ENCODE measurements at places on chromosomes 2 and 18. TPM values are rescaled to one million over a fixed set of nuclear protein-coding genes. Genes with fewer than 3 reads are reported as not detected.
A peak's percentile ranks its signal among the peaks of the same experiment; 100 is the strongest.

Gene KRTCAP3
- total RNA-seq: 4.2 TPM

Gene CAPG
- total RNA-seq: 31.1 TPM

Gene CRYGD
- not detected for total RNA-seq

Gene C18orf32
- 39.7 TPM for total RNA-seq

Gene HRH4
- total RNA-seq: 1.0 TPM

Gene NCKAP5
- 2.6 TPM for total RNA-seq

Gene TLK1
- 94.1 TPM for total RNA-seq

Gene RAB6C
- 1.9 TPM for total RNA-seq

- H3K27me3 ChIP-seq: no peaks in the 10 kb centered on the region
- H3K4me3 ChIP-seq: no peak overlapping the region
- no peak overlapping the region for H3K27ac ChIP-seq
- H3K4me1 ChIP-seq: no peaks in the 10 kb centered on the region
These were observed 1075.4 kb upstream of the ZEB2 start for GRCh38 chr2:145595296-145595695.

DNA sequence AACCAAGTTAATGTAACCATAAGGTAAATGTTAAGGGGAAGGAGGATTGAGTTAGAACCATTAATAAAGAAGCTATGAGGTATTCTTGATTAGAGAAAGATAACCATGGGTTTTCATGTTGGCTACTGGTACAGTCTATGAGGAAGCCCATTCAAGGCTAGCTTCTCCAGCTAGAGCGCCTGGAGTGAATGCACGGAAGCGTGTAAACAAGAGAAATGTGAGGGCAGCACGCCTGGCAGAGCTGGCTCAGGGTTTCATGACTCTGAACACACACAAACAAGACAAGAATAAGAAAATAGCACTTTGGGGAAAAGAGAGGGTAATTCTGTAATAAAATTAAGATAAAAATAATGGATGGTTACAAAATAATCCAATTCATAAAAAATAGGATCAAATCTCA, 255.3 kb downstream of the PDE11A start:
- H3K36me3 ChIP-seq: no peaks in the 10 kb centered on the region
- no peak overlapping the region for H3K27ac ChIP-seq
- H3K27me3 ChIP-seq: no peaks in the 10 kb centered on the region
- H3K4me3 ChIP-seq: no peak overlapping the region

DNA sequence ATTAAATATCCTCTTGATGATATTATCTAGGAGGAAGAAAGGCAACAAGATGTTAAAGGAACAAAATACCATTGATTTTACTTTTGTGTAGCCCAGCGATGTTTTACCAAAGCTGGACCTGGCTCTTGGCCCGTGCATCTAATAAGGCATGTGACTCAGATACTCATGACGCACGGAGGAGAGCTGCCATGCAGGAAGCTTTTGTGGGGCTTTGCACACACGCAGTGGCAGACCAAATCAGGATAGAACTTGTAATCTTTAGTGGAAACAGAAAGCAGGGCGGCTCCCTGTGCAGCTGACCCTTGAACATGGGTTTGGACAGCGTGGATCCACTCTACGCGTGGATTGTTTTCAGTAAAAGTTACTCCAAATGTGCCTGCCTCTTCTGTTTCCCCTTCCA, 190.0 kb downstream of the NAPG start:
- H3K27me3 ChIP-seq: no peaks in the 10 kb centered on the region
- no peak overlapping the region for H3K4me3 ChIP-seq
- H3K36me3 ChIP-seq: no peaks in the 10 kb centered on the region
- no peak for DNase-seq
- no peaks in the 10 kb centered on the region for H3K4me1 ChIP-seq

GRCh38 chr2:37877457-37878315, 47.4 kb upstream of the RMDN2 start:
- no peak overlapping the region for H3K4me3 ChIP-seq
- H3K36me3 ChIP-seq: no peaks in the 10 kb centered on the region
- H3K27ac ChIP-seq: no peak overlapping the region
- H3K4me1 ChIP-seq: peaks cover 4% of the 10 kb centered on the region
- no peak for DNase-seq
- H3K27me3 ChIP-seq: peaks cover 7% of the 10 kb centered on the region

GRCh38 chr2:199556527-199557285, 99.0 kb upstream of the SATB2 start:
- no peak overlapping the region for H3K4me3 ChIP-seq
- no peaks in the 10 kb centered on the region for H3K36me3 ChIP-seq
- H3K27ac ChIP-seq: no peak overlapping the region
- DNase-seq: no peak
- no peaks in the 10 kb centered on the region for H3K4me1 ChIP-seq
- H3K27me3 ChIP-seq: no peaks in the 10 kb centered on the region

- H3K27me3 ChIP-seq: no peaks in the 10 kb centered on the region
- H3K4me3 ChIP-seq: no peak overlapping the region
- DNase-seq: no peak
- no peak overlapping the region for H3K27ac ChIP-seq
- H3K36me3 ChIP-seq: no peaks in the 10 kb centered on the region
These were observed 93.8 kb upstream of the LDAH start for GRCh38 chr2:20916604-20917286.

DNA sequence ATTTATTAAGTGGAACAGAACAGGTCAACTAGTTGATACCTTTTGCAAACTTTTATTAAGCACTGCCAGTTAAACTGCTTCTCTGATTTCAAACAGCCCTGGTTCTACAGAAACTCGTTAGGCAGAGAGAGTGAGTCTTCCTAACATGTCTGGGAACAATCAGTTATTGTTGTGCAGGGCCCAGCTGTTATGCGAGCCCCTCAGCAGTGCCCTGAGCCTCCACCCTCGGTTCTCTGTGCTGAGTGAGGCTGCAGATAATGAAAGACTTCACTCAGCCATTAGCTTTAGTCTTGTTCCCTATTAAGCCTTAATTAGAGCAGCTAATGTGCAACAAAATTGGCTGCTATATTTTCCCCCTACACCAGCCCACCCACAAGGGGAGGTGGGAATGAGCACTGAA, 39.6 kb downstream of the KCTD18 start:
- H3K27ac ChIP-seq: no peak overlapping the region
- no peak for DNase-seq
- no peaks in the 10 kb centered on the region for H3K4me1 ChIP-seq
- no peak overlapping the region for H3K4me3 ChIP-seq

DNA sequence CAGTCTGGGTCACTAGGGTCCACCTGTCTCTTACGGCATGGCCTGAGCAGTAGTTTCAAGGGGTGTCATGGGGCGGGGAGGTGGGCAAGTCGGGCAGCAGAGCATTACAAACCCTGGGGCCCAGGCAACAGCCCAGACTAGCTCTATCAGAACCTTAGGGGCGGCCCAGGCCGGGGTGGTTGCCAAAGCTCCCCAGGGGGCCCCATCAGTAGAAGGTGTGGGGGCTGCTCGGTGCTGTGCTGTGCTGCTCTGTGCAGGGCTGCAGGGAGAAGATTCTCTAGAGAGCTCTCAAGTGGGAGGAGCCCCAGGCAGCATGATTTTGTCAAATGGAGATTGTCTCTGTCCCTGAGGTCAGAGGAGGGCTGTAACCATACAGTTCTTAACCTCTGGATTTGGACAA, 36.4 kb upstream of the SLC14A1 start:
- H3K4me1 ChIP-seq: peaks cover 26% of the 10 kb centered on the region
- H3K4me3 ChIP-seq: no peak overlapping the region
- DNase-seq: peak; percentile 90
- no peaks in the 10 kb centered on the region for H3K36me3 ChIP-seq
- H3K27ac ChIP-seq: peak overlapping the region; percentile 84

DNA sequence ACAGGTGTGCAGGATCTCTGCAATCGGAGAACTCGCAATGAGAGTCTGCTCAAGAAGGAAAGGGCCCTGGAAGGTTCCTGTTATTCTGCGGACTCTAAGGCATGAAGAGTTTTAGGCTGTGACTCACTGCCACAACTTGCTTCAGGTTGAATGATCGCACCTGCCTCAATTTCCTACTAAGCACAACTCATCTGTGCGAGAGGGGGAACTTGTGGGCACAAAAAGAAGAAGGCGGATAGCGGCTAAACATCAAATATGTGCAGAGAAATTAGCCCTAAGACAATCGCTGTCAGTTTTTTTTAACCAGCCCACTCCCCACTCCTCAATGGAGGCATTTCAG, 14.0 kb upstream of the CREG2 start:
- H3K4me1 ChIP-seq: peaks cover 6% of the 10 kb centered on the region
- H3K36me3 ChIP-seq: no peaks in the 10 kb centered on the region
- no peaks in the 10 kb centered on the region for H3K27me3 ChIP-seq

DNA sequence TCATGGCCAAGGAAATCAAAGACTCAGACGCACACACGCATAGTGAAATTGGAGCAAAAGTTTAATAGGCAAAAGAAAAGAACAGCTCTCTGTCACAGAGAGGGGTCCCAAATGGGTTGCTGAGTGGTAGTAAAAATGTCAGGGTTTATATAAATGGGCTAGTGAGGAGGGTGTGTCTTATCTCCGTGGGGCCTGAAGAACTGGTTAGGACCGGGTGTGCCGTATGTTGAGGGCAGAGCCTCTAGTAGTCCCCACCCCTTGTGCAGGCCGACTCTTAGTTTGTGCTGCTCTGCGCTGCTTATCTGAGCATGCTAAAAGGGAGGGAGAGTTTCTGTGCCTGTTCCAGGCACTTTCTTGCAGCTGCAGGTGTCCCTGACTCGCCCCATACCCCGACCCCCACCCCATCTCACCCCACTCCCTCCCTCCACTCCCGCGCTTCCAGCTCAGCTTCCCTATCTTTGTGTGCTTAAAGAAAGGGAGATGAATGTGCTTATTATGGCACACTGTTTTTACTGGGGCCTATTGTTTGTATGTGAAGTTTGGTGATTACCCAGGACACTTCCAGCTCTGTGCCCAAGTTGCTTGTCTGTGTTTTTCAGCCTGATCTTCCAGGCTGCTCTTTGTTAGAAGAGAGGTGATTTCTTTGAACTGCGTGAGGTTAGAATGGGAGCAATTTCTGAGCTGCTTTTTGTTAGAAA, 167.4 kb downstream of the SPAG16 start:
- no peaks in the 10 kb centered on the region for H3K27me3 ChIP-seq
- no peaks in the 10 kb centered on the region for H3K36me3 ChIP-seq
- no peak overlapping the region for H3K4me3 ChIP-seq

DNA sequence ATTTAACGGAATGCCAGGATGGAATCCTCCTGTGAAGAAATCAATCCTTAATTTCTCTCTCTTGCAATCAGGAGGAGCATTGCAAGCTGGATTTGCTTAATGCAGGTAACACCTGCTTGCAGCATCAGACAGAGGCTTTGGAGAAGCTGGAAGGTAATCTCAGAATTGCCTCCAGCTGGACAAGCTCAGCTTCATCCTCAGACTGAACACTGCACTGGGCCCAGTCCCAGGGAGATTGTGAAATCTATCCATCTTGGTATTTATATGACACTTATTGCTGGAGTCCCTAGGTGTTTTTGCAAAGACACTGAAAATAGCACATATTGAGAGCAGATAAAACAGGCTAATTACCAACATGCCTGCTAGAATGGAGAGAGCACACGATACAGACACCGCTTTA, 179.4 kb upstream of the SESTD1 start:
- no peak overlapping the region for H3K27ac ChIP-seq
- peaks cover 4% of the 10 kb centered on the region for H3K27me3 ChIP-seq
- H3K4me3 ChIP-seq: no peak overlapping the region
- DNase-seq: no peak

DNA sequence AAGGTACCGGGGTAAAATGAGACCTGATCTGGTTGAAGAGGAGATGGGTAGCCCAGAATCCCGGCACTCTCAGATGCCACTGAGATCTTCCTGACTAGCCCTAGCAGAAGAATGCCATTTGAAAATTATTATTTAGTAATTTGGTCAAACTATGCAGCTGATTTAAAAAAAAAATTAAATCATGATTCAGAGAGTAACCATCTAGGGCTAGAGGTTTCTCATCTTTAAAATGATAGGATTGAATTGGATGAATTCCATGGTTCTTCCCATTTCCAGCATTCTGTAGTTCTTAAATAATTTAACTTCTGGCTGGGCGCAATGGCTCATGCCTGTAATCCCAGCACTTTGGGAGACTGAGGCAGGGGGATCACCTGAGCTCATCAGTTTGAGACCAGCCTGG, 106.1 kb downstream of the MYO1B start:
- no peaks in the 10 kb centered on the region for H3K27me3 ChIP-seq
- no peaks in the 10 kb centered on the region for H3K4me1 ChIP-seq
- H3K36me3 ChIP-seq: no peaks in the 10 kb centered on the region
- DNase-seq: no peak
- H3K4me3 ChIP-seq: no peak overlapping the region
- H3K27ac ChIP-seq: no peak overlapping the region

DNA sequence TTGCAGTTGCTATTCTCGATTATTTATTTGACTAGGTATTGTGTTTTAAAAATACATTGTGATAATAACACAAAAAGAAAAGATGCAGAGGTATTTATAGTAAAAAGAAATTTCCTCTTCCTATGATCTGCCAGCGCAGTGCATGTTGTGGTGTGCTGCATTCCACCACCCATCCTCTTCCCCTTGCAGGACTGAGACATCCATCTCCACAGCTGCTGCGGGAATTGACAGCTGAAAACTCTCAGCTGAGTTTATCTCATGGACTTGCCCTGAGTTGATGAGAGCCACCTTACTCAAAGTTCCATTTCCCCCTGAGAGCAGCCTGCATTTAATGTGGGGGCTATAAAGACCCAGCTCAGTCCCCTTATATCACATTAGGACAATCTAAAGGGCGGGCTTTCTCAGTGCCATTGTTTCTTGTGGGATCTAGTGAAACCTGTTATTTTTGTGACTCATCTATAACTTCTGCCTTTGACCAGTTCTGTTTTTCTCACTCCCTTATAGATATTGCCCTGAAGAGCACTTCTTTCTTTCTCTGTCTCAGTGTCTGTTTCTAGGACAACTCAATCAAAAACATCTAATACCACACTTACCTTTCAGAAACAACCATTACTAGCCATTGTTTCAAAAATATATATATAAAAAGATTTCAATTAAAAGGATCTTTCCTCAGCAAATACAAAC, 698.5 kb downstream of the NR4A2 start:
- DNase-seq: no peak
- peaks cover 12% of the 10 kb centered on the region for H3K4me1 ChIP-seq
- H3K4me3 ChIP-seq: no peak overlapping the region
- H3K27me3 ChIP-seq: no peaks in the 10 kb centered on the region
- H3K27ac ChIP-seq: no peak overlapping the region
- H3K36me3 ChIP-seq: no peaks in the 10 kb centered on the region

DNA sequence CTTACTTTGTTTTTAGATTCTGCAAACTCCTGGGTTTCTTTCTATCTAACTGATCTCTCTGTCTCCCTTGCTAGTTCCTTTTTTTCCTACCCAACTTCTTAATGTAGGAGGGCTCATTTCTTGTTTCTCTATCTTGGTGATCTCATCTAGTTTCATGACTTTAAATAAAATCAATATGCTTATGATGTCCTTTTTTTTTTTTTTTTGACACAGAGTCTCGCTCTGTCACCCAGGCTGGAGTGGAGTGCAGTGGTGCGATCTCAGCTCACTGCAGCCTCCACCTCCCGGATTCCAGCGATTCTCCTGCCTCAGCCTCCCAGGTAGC, 42.2 kb upstream of the IL1RL1 start:
- peaks cover 34% of the 10 kb centered on the region for H3K4me1 ChIP-seq
- DNase-seq: no peak
- no peaks in the 10 kb centered on the region for H3K36me3 ChIP-seq
- no peak overlapping the region for H3K27ac ChIP-seq
- no peaks in the 10 kb centered on the region for H3K27me3 ChIP-seq

GRCh38 chr2:165293440-165294420, 54.5 kb downstream of the SCN2A start:
- H3K4me3 ChIP-seq: no peak overlapping the region
- H3K4me1 ChIP-seq: peaks cover 13% of the 10 kb centered on the region
- no peak for DNase-seq
- no peaks in the 10 kb centered on the region for H3K36me3 ChIP-seq
- no peak overlapping the region for H3K27ac ChIP-seq
- no peaks in the 10 kb centered on the region for H3K27me3 ChIP-seq

GRCh38 chr2:28717339-28717758, 34.3 kb upstream of the PPP1CB start:
- H3K27ac ChIP-seq: peak overlapping the region; percentile 76
- peak; percentile 77 for DNase-seq
- H3K4me3 ChIP-seq: no peak overlapping the region
- no peaks in the 10 kb centered on the region for H3K4me1 ChIP-seq
- H3K36me3 ChIP-seq: no peaks in the 10 kb centered on the region
- no peaks in the 10 kb centered on the region for H3K27me3 ChIP-seq
